ENCODE measurements at places on chromosomes 7 and 10.

DNA sequence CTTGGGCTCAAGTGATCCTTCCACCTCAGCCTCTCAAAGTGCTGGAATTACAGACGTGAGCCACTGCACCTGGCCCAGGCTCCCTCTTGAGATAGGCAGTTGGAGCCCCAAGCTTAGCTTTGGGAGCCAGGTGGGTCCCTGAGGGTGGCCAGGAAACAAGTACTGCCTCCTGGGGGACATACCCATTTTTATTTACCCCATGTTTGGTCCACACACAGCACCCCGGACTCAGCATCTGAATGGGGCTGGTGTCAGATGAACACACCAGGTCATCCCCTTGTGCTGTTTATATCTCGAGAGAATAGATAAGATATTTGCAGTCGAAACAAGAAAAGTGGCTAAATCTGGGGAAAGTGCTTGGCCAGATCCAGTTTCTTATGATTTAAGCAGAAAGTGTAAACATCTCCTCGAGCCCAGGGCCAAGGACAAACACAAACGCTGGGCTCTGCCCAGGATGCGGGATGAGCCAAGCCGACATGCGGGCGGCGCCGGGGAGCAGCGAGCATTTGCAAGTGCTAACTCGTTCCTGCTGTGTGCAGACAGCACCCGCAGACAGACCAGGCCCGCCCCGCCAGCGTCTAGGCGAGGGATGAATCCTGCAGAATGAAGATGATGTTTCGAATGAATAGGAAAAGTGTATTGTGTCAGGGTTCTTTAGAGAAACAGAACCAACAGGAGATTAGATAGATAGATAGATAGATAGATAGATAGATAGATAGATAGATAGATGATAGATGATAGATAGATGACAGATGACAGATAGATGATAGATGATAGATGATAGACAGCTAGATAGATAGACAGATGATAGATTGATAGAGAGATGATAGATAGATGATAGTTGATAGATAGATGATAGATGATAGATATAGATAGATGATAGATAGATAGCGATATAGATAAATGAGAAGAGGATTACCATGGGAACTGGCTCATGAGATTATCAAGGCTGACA is 44.4 kb upstream of the OCM2 start:
- peak; percentile 62 for DNase-seq

- no peak for DNase-seq
Observed at GRCh38 chr10:128866551-128866950, 600.5 kb upstream of the MGMT start.

DNA sequence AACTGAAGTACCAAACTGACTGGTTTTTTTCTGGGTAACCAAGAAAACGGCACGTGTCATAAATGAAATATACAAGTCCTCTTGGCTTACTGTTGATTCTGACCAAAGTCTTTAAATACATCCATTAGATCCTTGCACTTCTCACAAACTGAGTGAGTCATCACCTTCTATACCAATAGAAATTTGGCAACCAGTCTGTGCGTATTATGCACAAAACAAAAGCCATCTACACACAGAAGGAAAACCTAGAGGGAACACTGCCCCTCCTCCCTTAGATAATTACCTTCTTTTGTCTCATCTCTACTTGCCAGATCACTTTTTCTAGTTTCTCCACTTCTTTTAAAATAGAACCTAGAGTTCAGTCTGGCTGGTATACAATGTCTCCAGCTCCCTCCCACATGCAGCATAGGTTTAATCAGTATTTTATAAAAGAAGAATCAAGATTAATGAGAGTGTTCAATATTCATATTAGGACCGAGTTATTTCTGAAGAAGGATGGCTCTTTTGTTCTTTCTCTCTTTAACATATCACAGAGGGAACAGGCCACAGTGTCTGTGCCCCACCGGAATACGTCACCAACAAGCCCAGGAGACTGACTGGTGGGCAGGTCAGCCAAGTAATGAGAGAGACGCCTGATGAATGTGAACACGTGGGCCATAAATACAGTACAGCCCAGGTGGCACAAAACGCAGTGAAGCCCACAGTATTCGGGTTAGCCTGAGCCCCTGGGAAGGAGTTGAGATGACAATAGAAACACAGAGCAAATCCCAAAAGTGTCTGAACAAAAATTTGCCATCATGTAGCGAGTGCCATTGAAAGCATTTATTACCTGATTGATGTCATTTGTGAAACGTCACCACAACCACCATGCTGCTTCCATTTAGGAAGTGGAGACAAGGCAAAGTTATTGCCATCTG is 91.3 kb downstream of the KIAA1549 start:
- no peak for DNase-seq

DNA sequence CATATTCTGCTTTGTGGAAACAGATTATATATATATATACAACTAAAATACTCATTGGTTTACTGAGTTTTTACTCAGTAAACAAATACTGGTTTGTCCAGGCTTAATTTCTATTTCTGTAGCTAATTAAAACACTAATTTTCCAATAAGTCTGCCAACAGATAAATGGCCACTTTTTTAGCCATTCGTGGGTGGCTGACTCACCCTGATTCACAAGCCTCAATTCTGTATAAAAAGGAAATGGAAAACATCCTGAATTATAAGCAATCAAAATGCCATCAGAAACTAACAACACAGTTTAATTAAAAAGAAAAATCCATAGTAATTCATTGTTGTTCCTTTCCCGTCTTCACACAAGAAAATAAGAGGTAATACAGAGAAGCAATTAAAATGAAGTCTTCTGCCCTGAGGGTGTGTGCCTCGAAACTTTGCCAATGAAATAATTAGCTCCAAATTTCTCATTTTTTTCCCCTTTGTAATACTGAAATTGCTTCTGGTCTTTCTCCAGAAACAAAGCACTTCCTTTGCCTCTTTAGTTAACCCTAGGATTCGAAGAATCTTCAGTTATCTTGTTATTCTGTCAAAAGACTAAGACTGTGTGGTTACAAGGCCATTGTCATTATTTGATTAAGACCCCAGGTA is 118.7 kb upstream of the PTN start:
- no peak for DNase-seq

DNA sequence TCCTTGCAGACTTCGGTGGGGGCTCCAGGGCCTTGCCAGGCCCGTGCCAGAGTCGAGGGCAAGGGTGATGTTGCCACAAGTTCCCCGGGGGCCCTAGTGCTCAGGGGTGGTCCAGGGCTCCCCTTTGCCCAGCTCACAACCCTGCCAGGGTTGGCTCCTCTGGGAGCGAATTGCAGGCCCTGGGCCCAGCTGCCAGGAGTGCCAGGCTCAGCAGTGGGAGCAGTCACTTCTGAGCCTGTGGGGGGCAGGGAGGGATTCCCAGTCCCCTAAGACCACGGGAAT is 43.8 kb downstream of the TCERG1L start:
- no peak for DNase-seq

DNA sequence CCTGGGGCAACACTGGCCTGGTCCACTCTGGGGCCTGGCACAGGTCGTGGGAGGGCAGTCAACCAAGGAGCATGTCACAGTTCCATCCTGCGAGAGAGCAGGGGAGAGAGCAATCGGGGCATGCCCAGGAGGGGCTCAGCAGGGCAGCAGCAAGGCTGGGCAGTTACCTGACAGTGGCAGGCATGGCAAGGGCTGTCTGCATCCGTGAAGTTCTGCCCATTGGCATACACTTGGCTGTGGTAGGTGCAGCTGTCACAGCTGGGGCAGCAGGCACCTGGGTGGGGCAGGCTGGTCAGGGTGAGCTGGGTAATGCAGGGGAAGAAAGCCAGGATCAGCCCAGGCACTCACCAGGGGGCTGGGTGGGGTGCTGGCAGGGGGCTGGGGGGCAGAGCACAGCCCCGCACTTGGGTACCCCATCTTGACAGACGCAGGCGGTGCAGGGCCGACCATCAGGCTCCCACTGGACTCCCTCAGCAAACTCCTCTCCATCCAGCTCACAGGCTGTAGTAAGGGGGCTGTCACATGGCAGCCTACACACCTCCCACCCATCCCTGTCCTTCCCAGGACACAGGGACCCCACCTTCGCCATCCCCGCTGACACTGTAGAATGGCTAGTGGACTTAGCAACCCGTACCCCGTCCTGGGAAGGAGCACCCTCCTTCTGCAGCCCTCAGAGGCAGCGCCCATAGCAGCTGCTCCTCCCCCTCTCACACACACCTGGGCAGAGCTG is 17.8 kb downstream of the KCP start:
- peak; percentile 39 for DNase-seq

DNA sequence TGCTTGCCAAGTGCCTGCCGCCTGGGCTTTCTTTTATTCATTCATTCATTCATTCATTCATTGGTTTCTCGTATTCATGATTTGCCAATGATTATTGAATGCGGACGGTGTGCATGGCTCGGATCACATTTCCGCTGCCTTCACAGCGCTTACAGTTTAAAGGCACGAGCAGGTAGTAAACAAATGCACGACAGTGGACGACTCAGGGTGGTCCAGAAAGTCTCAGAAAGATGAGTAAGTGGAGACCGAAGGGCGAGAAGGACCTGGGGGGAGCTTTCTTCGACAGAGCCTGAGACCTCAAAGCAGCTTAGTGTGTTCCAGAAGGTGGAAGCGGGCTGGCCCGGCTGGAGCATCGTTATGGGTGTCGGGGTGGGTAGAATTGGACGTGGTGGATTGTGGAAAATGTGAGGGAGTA is 506 bp downstream of the MCM10 start:
- peak; percentile 44 for DNase-seq

- peak; percentile 15 for DNase-seq
Observed at GRCh38 chr7:104230606-104231005, 22.8 kb upstream of the ORC5 start.

GRCh38 chr7:149748076-149748874 is 25.1 kb downstream of the ZNF467 start:
- DNase-seq: no peak

- DNase-seq: no peak
Observed at GRCh38 chr7:79180533-79180932, 272.9 kb downstream of the MAGI2 start.
